ENCODE measurements at places on chromosomes 5 and 9. TPM values are rescaled to one million over a fixed set of nuclear protein-coding genes. Genes with fewer than 3 reads are reported as not detected.

Gene ZDHHC11
- total RNA-seq: not detected

Gene NUTM2G
- total RNA-seq: not detected

DNA sequence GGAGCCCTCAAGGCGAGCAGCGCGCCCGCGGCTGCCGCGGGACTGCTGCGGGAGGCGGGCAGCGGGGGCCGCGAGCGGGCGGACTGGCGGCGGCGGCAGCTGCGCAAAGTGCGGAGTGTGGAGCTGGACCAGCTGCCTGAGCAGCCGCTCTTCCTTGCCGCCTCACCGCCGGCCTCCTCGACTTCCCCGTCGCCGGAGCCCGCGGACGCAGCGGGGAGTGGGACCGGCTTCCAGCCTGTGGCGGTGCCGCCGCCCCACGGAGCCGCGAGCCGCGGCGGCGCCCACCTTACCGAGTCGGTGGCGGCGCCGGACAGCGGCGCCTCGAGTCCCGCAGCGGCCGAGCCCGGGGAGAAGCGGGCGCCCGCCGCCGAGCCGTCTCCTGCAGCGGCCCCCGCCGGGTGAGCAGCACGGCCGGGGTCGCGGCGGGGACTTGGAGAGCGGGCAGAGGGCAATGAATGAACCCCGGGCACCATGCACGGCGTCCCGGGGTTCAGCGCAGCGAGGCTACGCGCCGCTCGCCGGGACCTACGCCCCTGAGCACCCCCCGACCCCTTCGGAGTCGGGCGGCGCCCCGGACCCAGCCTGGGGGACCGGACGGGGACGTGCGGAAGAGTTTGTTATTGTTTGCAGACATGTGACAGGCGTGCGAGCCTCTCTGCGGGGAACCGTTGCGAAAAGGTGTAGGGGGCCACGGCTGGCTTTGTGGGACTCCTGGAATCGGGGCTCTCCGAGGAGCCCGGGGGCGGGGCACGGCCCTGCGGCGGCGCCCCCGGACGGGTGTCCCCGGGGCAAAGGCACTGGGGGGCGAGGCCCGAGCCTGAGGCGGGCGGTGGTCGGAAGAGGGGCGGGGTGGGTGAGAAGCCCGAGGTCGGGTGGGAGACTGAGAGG is 553 bp downstream of the MAP3K1 start:
- H3K4me1 ChIP-seq: peaks cover 31% of the 10 kb centered on the region
- peak overlapping the region; percentile 76 for H3K27ac ChIP-seq
- DNase-seq: peak; percentile 76
- H3K36me3 ChIP-seq: peaks cover 9% of the 10 kb centered on the region

- H3K27me3 ChIP-seq: no peaks in the 10 kb centered on the region
- H3K27ac ChIP-seq: no peak overlapping the region
- no peaks in the 10 kb centered on the region for H3K4me1 ChIP-seq
- H3K36me3 ChIP-seq: no peaks in the 10 kb centered on the region
Measured at GRCh38 chr5:24491490-24491889, 153.3 kb downstream of the CDH10 start.

DNA sequence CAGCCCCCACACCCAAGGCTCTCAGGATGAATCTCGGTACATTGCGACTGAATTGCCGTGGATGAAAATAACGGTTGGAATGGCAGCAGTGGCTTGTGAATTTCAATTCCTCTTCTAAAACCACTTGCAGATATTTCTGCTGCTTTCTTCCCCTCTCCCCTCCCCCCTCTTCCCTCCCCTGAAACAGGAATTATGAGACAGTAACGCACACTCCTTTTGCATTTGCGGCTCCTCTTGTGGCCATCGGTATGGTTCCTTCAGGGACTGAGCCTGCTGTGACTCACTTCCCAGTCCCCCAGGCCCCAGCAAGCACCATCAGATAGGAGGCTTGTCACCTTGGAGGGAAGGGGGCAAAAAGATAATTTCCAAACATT is 9.7 kb downstream of the DCANP1 start:
- DNase-seq: peak; percentile 40
- H3K4me1 ChIP-seq: peaks cover 7% of the 10 kb centered on the region
- no peak overlapping the region for H3K27ac ChIP-seq
- H3K36me3 ChIP-seq: no peaks in the 10 kb centered on the region

Measured in SJSA1 (cell line).